NCI-H460 (cell line): ENCODE measurements at places on chromosomes 6 and 20.
A peak's percentile ranks its signal among the peaks of the same experiment; 100 is the strongest.

GRCh38 chr20:53855733-53856132 is 214.7 kb downstream of the BCAS1 start:
- DNase-seq = no peak

GRCh38 chr6:135088818-135089809 is 34.5 kb upstream of the HBS1L start:
- DNase-seq = peak; percentile 5

DNA sequence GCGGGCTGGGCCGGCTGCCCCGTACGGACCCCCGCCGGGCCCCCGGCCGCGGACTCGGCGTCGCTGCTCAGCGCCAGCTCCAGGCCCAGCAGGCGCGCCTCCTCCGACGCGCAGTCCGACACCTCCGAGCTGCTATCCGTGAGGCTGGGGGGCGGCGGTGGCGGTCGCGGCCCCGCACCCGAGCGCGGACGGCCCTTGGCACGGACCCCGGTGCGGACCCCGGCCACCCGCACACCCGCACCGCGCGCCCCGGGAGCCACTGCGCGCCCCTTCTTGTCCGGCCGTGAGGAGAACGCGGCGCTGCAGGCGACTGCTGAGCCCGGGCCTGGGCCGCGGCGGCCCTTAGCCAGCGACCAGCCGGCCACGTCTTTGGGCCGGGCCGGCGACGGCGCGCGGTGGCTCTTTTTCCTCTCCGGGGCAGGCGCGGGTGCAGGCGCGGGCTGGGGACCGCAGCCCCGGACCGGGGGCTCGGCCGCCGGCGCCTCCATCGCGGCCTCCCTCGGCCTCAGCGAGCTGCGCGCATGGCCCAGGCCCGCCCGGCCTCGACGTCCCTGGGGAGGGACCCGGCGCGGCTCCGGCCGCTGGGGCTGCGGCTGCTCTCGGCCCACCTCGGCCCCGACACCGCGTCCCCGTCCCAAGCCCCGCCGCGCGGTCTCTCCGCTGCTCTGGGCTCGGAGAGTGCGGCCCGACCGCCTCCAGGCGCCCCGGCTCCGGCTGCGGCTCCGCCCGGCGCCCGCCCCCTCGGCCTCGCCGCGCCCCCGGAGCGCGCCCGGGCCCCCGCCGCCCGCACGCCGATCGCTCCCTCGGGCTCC is 12.9 kb upstream of the TLDC2 start:
- DNase-seq = no peak

DNA sequence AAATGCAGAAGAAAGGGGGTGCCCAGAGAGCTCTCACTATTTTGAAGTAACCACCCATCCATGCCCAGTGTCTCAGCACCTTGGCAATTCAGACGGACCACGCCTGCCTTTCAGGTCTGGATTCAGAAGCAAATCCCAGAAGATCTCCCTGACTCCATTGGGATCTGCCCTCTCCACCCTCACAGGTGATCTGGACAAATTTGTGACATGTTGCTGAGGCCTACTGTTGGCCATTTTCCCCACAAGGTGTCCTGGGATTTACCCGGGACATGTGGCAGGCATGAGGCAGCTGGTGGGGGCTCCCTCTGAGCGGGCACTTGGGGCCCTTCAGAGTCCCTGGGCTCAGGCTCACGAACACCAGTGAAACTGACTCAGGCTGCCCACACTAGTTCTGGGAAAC is 51.9 kb upstream of the IYD start:
- DNase-seq = no peak

- DNase-seq = no peak
Measured at GRCh38 chr20:48556956-48557355, 270.8 kb downstream of the PREX1 start.

DNA sequence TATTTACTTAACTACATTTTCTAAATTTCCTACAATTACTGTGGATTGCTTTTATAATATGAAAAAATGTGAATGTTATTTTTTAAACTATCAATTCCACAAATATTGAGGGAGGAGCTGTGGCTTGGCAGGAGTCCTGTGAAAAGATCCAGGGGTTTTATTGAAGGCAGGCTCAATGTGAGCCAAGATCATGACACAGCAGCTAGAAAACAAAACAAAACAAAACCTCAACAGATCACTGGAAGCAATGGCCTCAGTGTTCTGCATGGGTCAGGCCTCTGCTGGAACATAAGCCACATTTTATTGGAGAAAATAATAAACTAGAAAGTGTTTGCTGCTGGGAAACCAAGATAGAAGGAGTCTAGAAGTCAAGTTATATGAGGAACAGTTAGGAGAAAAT is 19.4 kb upstream of the RCAN2 start:
- no peak for DNase-seq

DNA sequence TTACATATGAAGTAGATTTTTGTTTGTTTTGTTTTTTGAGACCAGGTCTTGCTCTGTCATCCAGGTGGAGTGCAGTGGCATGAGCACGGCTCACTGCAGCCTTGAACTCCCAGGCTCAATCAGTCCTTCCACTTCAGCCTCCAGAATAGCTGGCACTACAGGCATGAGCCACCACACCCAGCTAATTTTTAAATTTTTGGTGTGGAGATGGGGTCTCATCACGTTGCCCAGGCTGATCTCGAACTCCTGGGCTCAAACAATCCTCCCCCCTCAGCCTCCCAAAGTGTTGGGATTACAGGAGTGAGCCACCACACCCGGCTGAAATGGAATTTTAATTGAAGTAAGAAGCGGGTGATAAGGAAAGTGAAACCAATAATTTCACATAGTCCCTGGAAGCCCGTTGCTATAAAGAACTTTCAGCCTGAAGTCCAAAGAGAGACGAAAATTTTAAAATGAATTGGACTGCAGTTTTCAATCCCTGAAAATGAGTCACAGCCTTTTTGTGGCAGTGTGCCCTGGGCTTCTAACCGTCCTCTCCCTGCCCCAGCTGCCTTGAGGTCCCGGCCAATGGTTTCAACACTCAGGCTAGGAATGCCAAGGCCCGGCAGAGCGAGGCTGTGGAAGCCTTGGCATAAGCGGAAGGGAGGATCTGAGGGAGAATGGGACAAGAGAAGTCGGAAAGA is 757 bp downstream of the RAET1E start:
- DNase-seq = no peak

DNA sequence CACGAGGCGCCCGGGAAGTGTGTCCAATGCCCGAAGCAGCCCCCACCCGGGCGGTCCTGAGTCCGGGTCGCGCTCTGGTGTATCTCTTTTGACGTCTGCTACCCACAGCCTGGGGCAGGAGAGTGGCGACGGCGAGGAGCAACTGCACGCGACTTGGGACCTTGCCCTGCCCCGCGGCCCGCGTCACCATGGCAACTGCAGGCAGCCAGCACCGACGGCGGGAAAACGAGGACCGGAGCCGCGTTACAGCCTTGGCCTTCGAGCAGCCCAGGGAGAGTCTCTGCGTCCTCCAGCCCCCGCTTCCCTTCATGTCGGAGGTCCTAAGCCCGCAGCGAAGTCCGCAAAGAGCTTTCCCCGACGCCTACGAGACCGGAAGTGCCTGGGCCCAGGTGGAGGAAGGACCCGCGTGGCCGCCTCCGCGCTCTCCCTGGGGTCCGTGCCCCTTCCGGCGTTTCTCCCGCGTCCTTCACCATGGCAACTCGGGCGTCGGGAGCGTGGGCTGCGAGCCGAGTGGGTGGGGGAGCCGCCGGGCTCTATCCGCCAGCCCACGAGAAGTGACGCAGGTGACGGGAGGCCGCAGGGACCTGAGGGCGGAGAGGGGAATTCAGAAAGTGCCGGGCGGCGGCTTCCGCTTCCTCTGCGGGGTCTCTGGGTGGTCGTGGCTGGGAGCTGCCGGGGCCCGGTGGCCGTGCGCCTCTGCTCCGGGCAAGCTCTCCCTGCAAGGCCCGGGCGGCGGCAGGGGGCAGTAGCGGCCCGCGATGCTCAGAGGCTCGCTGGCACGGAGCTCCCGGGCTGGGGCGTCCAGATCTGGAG is 88.6 kb upstream of the TGM3 start:
- DNase-seq = peak; percentile 36
